ENCODE measurements at places on chromosomes 4 and X.

DNA sequence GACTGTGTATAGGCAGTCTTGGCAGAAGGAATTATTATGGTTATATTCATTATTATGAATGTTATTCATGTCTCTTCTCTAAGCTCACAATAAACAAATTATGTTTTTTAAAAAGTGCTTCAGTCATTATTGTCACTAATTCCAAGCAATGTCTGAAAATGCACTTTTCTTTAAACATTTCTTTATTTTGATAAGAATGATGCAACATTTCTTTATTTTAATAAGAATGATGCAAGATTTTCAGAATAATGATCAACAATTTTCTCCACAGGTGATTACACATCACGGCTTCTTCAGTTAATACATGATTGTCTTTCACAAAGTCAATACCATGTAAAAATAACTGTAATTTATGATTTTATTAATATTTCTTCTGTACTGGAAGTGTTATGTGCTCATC, 22.7 kb downstream of the MAGEA4 start:
- no peak for DNase-seq

DNA sequence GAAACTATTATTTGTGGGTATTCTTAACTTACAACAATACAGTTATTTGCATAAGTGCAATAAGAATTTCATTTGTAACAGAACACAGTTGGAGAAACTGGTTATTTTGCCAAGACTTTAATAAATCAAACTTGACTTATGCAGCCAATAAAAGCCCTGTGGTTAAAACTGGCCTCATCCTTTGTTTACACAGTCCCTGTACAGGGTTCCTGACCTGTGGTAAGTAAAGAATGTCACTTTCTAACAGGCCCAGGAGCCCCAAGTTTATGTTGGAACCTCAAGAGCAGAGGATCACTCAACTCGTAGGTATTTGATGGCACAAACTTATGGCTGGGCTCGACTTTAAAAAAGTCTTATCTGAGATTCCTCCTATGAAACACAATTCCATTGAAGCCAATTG, 88.6 kb upstream of the PTCHD1 start:
- peak; percentile 43 for DNase-seq

DNA sequence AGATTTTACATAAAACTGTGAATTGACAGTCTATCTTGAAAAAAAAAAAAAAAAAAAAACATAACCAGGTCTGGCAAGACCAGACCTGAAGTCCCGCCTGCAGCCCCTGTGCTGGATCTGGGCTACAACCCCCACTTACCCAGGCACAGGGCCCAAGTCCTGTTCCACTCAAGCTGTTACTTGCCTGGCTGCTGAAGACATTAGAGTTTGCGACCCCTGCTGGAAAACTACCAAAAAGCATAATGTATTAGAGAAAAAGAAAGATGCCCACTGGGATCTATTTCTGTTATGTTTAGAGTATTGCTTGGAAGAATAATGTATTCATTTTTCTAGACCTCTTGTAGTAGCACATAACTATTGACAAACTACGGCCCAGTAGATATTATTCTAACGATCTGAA, 4.7 kb downstream of the HS3ST1 start:
- no peak for DNase-seq

DNA sequence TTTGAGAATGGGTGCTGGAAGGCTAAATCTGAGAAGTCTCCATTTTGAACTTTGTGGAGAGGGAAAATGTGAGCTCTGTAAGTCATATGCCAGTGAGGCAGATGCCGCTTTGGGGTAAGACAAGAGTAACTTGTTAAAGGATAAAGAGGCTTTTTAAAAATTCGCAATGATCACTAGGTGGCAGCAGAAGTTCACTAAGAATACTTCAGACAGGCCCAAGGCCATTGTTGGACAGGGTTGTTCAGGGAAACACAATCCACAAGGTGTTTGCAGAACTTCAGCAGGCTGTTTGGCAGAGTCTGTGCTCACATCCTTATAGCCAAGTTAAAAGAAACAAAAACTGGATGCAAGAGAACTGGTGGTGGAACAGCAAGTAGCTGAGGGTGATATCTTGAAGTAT, 13.7 kb upstream of the PIGA start:
- DNase-seq = peak; percentile 71

GRCh38 chrX:119273420-119274192, 37.5 kb downstream of the PGRMC1 start:
- DNase-seq = peak; percentile 42

GRCh38 chrX:130118441-130119311, 8.4 kb upstream of the ELF4 start:
- peak; percentile 82 for DNase-seq

GRCh38 chr4:174429701-174430410, 92.4 kb downstream of the HPGD start:
- peak; percentile 42 for DNase-seq

DNA sequence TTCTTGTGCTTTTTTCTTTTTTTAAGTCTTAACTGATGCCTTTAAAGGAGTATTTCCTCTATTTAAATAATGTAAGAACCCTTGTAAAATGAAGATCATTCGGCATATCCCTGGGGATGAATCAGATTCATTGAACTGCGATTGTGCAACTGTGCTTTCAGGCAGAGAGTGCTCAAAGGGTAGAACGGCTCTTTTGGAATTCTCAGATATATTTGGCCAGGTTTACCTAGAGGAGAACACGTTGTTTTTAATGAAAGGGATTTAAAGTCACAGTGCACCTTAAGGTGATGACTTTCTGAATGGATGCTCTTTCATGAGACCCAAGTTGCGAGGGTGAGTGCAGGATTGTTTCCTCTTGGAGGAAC, 51.6 kb upstream of the ELOVL6 start:
- DNase-seq = no peak

- no peak for DNase-seq
Measured at GRCh38 chr4:14313757-14314156, 686.2 kb upstream of the BOD1L1 start.

DNA sequence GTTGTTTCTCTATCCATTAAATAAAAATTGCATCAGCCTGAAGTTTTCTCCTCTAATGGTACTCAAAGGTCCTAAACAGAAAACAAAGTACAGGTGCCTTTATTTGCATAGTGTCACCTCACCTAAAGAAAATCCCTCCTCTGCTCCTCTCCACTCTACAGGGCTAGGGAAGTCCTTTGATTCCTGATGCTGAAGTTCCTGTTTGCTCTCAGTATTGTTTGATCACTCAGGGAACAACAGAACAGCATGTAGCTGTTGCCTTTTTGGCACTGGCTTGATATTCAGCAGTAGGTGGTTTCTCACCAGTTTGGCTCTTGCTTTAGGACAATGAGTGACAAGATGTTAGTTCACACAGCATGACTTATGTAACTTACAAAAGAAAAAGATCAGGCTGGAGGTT, 156.2 kb upstream of the SLC7A11 start:
- DNase-seq = no peak

GRCh38 chr4:70844180-70844579, 4.5 kb upstream of the GRSF1 start:
- no peak for DNase-seq

- peak; percentile 84 for DNase-seq
Measured at GRCh38 chrX:14027511-14028019, 2.1 kb downstream of the GEMIN8 start.

DNA sequence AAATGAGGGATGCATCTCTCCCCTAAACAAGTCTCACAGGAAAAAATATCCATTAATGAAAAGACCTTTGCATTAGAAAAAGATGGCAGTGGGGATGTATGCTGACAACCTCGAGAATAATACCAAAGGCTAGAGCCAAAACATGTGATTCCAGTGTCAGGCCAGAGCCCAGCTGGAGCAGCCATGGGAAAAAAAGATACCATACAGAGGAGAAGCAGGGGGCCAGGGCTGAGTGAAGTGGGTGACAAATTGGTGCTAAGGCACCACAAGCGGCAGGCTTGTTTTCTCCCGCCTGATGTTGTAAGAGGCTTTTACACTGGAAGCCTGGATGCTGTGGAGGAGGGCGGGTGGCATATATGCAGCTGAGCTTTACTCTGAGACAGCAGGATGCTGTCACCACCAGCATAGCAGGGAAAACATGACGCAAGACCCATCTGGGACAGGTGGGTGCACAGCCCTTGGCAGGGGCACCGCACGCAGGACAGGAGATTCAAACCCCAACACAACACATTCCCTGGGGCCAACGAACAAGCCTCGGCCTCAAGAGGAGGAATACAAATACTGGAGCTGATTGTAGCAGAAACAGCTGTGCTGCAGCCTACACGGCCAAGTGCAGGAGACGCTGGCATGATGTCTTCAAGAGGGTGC, 91.9 kb downstream of the TSPAN5 start:
- no peak for DNase-seq

- no peak for DNase-seq
Measured at GRCh38 chrX:103549916-103550315, 30.6 kb upstream of the RAB40A start.

DNA sequence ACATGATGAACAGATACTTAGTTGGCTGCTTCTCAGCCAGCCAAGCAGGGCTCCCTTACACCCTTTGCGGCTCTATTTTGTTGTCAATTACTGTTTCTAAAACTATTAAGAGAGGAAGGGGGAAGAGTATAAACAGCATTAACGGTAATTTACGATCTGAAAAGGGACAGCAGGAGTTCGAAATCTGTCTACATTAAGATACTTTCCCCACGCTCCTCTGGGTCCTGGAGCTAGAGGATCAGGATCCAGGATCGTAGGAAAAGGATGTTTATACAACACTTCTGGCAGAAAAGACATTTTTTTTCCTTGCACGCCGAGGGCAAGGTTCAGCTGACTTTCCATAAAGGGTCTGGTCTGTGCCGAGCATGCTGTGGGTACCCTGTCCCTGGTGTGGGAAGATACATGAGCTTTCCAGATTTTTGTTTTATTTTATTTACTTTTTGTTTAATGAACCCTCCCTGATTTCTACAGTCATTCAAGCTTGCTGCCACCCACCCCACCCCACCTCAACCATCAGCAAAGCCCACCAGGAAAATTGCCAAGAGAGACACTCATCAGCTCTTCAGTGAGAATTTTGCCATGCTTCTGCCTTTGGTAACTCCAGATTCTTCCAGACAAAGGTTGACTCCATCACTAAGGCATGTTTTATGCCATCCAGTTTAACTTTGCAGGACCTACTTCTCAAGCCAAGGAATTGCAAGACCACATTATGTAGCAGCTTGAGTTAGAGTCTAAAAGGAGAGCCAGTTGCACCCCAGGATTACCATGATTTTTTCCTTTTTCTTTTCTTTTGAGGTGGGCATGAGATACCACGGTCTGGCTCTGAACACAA, 188.1 kb downstream of the QDPR start:
- DNase-seq = no peak

GRCh38 chr4:146401274-146401673, 120.5 kb downstream of the SLC10A7 start:
- no peak for DNase-seq

DNA sequence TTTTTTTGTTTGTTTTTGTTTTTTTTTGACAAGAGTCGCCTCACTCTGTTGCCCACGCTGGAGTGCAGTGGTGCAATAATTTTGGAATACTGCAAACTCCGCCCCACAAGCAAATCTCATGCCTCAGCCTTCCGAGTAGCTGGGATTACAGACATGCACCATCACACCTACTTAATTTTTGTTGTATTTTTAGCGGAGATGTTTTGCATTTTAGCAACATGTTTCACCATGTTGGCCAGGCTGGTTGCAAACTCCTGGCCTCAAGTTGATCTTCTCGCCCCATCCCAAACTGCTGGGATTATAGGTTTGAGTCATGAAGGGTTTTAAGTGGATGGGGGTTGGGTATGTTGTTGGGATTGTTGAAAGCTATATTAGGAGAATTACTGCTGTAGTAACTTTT, 270.9 kb upstream of the LCORL start:
- no peak for DNase-seq

GRCh38 chrX:133676344-133677122, 261.2 kb upstream of the GPC4 start:
- no peak for DNase-seq

GRCh38 chr4:117324851-117325491, 239.6 kb upstream of the TRAM1L1 start:
- DNase-seq = peak; percentile 68

GRCh38 chrX:19744231-19744630, 143.2 kb downstream of the SH3KBP1 start:
- no peak for DNase-seq

- no peak for DNase-seq
Measured at GRCh38 chrX:120236687-120237479, 13.7 kb upstream of the ZBTB33 start.

GRCh38 chr4:143254491-143255226, 69.9 kb downstream of the USP38 start:
- DNase-seq = no peak

- DNase-seq = no peak
Measured at GRCh38 chr4:126572264-126572663, 1060.5 kb upstream of the INTU start.

DNA sequence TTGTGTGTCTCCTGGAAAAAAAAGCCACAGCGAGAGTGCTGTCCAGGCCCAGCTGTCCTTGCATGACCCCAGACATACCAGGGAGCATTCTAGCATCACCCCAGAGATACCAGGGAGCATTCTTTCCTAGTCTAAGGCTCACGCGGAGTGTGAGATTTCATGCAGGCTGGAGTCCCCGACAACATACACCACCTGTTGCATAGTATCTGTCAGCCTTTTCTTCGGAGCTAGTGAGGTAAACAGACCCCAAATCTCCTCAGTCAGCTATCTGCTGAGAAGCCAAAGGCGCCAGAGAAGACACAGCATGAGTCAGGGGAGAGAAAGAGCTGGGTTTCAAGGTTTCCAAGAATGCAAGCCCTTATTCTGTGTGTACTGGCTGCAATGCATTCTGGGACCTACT, 23.1 kb upstream of the ZXDA start:
- no peak for DNase-seq

DNA sequence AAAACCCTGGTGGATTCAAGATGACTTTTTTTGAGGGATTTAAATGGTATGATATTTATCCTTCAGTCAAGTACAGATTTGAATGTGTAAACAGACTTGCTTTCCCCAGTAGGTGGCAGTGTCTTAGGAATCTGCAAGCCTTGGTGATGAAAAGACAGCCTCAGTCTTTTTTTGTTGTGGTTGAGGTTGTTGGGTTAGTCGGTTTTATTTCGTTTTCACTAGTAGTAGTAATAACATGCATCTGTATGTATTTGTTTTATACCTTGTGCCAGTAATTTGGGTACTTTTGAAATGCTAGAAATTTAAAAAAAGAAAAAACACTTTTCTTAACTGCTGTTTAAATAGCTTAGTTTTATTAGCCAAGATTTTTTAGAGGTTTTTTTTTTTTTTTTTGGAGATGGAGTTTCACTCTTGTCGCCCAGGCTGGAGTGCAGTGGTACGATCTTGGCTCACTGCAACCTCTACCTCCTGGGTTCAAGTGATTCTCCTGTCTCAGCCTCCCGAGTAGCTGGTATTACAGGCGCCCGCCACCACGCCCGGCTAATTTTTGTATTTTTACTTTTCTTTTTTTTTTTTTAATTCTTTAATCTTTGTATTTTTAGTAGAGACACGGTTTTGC, 39.2 kb downstream of the COPS4 start:
- DNase-seq = peak; percentile 89

DNA sequence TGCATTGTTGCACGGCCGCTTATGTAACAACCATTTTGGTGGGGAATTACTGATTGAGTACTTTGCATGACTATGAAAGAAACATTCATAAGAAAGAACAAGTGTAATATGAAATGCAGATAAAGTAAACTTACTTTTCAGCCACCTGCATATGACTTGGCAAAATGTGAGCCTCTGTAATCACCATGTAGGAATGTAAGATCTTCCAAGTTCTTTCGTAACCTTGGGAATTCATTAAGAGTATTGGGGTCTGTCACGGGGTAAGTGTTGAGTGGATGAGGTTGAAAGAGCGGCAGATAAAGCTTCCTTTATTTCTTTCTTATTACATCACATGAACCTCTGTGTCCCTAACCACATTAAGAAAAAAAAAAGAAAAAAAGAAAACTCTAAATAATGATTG, 348.5 kb upstream of the NR3C2 start:
- DNase-seq = peak; percentile 34

GRCh38 chr4:152668338-152668964, 11.3 kb downstream of the TMEM154 start:
- DNase-seq = no peak

GRCh38 chr4:87745064-87745807, 54.1 kb upstream of the IBSP start:
- no peak for DNase-seq
